ENCODE measurements at places on chromosomes 2 and 18. TPM values are rescaled to one million over a fixed set of nuclear protein-coding genes. Genes with fewer than 3 reads are reported as not detected.

KCNG2 gene
- not detected for total RNA-seq

EVA1A gene
- total RNA-seq: 1.1 TPM

DCDC2C gene
- 6.6 TPM for total RNA-seq

TTL gene
- 30.9 TPM for total RNA-seq

CEBPZOS gene
- 13.7 TPM for total RNA-seq

TLX2 gene
- total RNA-seq: not detected

ERBB4 gene
- 15.7 TPM for total RNA-seq

BCL11A gene
- total RNA-seq: 0.41 TPM

DCAF17 gene
- 27.3 TPM for total RNA-seq

GRCh38 chr2:203594541-203594940 lies 59.4 kb upstream of the RAPH1 start:
- no peak for DNase-seq

GRCh38 chr18:79684283-79684631 lies 4.7 kb downstream of the CTDP1 start:
- DNase-seq: no peak

- no peak for DNase-seq
Measured at GRCh38 chr2:196513796-196514526, 125.6 kb upstream of the CCDC150 start.

DNA sequence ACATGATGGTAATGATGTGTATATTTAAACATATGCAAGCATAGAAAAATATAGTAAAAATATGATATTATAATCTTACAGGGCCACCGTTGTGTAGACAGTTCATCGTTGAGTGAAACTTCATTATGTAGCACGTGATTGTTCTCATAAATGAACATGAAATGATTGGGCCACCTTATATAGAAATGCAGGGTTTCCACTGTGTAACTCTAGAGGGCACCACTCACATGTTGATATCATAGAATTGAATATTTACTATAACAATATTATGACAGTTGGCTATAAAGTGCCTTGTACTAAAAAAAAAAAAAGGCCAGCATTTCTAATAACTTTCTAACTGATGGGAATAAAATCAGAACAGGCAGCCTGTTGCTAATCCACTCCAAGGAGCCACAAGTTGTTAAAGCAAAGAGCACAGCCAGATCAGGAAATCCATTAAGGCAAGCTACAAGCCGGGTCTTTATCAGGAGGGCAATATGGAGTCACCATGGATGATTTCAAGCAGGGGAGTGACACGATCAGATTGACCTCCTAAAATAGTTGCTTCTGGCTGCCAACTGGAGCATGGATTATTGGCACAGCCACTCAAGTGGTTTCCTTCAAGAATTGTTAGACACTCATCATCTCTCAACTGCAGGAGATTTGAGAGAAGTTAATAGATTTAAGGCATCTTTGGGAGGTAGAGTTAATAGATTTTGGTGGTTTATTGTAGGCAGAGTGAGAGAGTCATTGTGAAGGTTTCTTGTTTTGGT lies 16.7 kb downstream of the IL1F10 start:
- DNase-seq: no peak

GRCh38 chr2:201057087-201057521 lies 14.4 kb downstream of the HYCC2 start:
- DNase-seq: no peak

DNA sequence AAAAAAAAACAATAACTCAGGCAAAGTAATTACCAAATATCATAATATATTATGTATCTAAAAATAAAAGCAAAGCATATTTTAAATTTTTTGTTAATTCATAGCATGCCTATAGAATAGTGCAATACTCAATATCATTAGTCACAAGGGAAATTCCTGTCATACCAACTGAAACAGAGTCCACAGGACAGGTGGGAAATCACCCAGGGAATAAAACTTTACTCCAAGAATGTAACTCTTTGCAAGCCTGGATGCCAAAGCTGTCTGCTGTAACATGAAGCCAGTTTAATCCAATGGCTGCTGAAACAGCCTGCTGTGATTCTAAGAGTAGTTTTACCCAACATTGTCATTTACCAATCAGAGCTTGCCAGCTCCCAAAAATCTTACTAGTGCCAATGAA lies 40.0 kb upstream of the SULT1C3 start:
- no peak for DNase-seq

DNA sequence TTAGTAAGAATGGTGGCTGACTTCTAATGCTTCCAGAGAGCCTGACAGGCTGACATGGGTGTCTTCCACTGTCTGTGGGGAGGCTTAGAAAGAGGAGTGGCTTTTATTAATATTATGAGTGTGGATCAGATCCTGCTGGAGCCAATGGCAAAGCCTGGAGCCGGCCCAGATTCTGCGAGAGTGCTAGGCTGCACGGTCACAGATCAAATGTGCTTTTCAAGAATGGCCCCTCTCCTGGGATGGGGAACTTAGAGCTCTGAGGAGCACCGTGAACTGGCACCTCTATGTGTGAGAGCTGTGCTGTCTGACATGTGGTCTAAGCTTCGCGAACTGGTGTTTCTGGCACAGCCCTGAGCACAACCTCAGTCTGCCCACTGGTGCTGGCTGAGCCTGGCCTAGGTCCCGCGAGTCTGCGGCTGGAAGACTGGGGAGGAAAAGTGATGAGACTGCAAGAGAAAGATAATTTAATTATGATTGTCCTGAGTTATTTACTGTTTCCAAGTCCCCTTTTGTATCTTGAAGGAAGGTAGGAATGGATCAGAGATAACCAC lies 70.4 kb downstream of the ASAP2 start:
- no peak for DNase-seq

DNA sequence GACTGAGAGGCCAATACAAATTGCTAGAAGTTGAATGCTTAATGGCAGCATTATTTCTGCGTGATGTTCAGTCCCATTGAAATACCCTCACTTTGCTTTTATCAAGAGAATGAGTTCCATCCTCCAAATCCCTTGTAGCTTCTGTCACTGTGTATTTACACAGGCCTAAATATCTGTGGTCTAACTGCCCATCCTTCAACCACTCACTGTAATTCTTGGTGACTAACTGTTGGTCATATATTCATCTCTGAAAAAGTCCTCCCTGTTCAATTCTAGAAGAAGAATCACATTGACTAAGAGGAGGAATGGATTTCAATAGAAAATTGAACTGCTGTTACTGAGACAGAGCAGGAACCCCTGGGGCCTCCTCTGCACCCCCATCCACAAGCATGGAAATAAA lies 74.2 kb upstream of the L3MBTL4 start:
- no peak for DNase-seq

- no peak for DNase-seq
Measured at GRCh38 chr2:211174021-211174420, 617.6 kb downstream of the CPS1 start.

- no peak for DNase-seq
Measured at GRCh38 chr18:52518086-52518485, 178.1 kb downstream of the DCC start.

GRCh38 chr2:20164061-20164733 lies 60.7 kb downstream of the SDC1 start:
- DNase-seq: no peak

GRCh38 chr2:214591366-214591765 lies 180.5 kb downstream of the VWC2L start:
- DNase-seq: no peak

- no peak for DNase-seq
Measured at GRCh38 chr2:15986068-15986560, 45.8 kb downstream of the MYCN start.

DNA sequence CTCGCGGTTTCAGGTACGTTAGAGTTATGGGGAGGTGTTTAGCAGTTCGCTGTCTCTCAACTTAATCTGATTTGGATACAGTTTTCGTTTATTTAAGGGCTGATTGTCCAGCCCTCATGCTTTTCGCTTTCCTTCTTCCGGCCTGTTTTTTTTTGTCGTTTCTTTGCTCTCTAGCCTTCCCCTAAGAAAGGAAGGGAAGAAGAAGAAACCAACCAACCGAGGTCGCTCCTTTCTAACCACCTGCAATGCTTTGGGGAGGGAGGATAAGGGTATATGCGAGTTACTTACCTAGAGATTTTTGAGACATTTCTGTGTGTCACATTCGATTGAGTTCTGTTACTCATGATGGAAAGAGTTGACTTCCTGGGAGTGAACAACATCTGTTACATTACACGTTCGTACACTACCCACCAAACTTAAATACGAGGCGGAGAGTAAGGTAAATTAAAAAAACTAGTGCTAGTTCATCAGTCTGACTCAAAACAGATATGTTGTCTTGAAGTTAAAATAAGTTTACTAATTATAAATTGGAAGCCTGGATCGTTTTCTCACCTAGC lies 918 bp downstream of the EIF5B start:
- no peak for DNase-seq

- no peak for DNase-seq
Measured at GRCh38 chr2:69952336-69953115, 8.9 kb downstream of the ASPRV1 start.

DNA sequence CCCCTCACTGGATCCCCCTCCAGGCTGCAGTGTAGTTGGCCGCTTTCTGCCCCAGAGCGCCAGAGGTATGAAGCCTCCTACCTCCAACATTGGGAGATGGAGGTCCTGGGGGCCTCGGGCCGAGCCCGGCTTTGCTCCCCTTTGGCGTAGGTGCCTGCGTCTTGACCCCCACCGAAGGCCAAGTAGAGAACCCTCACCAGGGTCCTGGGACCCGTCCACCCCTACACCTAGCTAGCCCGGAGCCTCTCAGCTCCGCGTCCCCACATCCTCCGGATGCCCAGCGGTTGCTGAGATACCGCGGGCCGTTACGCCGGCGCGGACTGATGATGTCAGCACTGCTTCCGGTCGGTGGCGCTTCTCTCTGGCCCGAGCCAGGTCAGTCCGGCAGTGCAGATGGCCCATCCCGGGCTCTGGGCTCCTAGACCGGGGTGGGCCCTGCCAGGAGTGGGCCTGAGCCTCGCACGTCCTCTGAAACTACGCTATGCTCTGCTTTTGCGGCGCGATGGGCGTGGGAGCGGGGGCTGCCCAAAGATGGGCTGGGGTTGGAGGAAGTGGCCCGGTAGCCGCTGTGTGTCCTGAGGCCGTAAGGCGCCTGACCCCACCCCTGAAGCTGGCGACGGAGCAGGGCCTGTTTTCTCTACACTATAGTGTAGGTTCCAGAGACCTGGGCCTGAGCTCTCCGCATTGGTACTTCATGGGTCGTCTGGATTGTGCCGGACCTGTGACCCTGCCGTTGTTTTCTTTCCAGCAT lies at the start of the genes GLB1L and STK16:
TSS of gene GLB1L (minus strand) at position 297 of the 751 bp plus-strand sequence. CDS start 1,871 bp downstream, outside the sequence.
TSS of gene STK16 (plus strand) at position 332 of the 751 bp plus-strand sequence. CDS start 521 bp downstream, outside the sequence.
- DNase-seq: no peak

DNA sequence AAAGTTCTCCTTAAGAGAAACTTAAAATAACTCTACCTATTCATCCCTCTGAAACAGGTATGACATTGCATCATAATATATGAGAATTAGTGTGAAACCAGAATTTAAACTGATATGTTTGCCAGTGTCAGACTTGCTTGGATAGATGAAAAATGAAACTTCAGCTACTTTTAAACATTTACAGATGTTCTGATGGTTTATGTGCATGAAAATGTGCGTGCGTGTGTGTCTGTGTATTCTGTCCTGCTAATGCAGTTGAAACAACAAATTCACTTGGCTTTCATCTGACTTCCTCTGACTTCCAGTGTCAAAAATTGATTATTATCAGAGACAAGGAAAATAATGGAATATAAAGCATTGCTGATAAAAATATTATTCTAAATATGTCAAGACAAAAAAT lies 719.4 kb downstream of the LRP1B start:
- no peak for DNase-seq

DNA sequence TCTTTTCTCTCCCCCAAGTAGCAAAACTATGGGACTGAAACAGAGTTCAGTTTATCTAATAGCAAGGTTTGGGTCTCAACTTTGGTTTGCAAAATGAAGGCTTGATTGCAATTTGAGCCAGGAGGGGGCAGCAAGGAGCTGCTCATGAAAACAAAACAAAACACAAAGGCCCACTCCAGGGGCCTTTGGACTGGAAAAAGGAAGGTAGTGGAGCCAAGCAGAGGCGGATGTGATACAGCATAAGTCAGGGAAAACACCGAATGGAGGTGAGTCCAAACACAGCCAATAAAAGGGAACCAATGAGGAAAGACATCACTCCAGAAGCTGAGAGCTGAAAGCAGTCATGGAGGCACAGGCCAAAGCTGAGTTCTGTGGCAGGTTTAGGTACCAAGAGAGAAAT lies 799.7 kb upstream of the ACVR2A start:
- DNase-seq: no peak

DNA sequence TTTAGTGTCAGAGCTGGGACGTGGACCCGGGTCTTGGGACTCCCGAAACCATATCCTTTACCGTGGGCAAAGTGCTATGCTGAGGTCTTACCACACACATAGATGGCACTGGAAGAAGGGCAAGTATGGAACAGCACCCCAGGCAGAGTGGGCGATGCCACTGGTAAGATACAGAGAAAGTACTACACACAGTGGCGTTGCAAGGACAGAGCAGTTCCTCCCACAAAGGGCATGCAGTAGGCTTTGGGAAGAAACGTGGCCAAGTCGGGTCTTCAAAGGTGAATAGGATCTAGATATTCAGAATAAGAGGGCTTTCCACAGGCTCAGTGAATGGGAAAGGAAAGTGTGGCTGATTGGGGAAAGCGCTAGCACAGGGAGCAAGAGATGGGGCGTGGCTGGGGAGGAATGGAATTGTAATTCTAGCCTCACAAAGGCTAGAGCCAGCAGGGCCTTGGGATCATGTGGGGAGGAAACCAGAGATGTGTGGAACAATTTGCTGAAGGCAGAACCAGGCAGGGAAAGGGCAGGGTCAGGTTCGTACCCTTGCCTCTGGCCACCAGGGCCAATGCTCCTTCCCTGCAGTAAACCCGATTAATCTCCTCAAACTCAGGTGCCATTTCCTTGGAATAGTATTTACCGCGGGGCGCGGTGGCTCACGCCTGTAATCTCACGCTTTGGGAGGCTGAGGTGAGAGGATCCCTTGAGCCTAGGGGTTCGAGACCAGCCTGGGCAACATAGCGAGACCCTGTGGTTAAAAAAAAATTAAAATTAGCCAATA lies 36.0 kb downstream of the PCBP1 start:
- no peak for DNase-seq

GRCh38 chr18:72652990-72653593 lies 109.0 kb upstream of the CBLN2 start:
- DNase-seq: no peak

DNA sequence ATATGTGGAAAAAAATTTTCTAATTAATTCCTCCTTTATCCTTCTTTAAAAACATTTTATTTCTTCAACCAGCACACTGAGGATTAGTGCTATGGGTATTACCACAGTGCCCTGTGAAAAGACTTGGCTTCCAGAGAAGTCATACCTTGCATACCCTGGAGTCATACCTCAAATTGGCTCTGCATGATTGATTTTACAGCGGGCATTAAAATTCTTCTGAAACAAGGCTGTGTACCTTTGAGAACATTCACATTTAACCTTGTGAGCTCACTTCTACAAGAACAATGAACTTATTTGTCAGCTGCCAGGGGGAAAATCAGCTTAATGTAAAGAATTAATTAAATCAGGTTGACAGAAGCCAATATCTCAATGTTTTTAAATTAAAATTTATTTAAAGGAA lies 44.6 kb downstream of the SLC35F5 start:
- DNase-seq: no peak

- peak; percentile 50 for DNase-seq
Measured at GRCh38 chr18:74551936-74552555, 17.7 kb downstream of the CNDP1 start.

GRCh38 chr2:96823198-96823597 lies 7.1 kb downstream of the CNNM3 start:
- DNase-seq: no peak

Data from thoracic aorta (tissue), 2 donors.